ENCODE measurements at places on chromosomes 7 and 10. TPM values are rescaled to one million over a fixed set of nuclear protein-coding genes. Genes with fewer than 3 reads are reported as not detected.

DNA sequence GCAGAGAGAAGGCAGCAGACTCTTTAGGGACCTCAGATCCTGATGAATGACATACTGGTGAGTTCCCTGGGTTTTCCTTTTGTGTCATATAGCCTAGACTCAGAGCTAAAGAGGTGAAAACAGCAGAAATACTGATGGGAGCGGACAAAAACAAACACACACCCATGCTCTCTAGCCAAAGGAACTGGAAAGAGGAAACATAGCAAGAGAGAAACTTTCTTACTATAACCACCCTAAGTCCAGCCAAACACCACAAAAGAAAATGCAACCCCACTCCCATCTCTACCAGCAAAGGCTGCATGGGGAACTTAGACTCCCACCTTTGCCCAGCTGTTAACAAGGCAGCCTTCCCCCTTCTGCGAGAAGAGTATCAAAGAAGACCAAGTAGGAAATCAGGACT lies 16.3 kb downstream of the GSAP start:
- no peaks in the 10 kb centered on the region for H3K27me3 ChIP-seq
- H3K4me1 ChIP-seq: no peaks in the 10 kb centered on the region
- H3K36me3 ChIP-seq: no peaks in the 10 kb centered on the region

DNA sequence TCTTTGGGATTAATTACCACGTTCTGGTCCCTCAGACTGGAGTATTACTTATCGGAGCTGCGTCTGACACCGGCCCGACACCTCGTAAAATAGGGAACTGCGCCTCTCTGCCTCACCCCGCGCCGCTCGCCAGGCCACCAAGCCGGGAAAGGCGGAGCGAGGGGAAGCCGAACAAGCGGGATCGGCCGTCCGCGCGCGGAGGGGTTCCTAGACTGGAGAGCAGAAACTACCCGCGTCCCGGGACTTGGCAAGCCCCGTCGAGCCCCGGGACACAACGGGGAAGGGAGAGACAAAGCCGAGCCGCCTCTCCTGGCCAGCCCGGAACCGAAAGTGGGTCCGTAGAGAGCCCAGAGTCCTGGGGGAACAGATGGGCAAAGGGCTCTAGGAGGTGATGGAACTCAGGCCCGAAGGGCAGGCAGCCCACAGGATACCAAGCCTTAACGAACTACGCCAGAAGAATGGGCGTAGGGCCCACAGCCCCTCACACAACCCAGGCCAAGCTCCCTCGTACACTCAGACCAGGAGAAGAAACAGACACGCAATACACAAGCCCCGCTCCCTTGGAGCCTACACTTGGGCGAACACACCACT lies 6.5 kb downstream of the LBX1 start:
- peaks cover 13% of the 10 kb centered on the region for H3K4me1 ChIP-seq
- no peak for DNase-seq

DNA sequence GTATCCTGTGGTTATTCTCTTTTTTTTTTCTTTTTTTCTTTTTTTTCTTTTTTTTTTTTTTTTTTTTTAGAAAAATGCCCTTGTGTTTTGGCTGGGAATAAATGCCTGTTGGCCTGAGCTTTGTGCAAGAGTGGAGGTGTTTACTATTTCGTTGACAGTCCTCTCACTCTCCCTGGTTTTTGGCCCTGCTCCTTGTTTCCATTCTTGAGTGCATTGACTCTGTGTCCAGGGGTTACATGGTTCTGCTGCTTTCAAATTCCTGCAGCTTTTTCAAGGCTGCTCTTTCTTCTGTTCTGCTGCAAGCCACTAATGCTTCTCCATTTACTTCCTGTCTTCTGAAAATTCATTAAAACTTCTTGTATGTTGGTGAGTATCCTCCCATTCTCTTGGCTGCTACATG lies 59.7 kb upstream of the TBX20 start:
- DNase-seq: no peak
- H3K36me3 ChIP-seq: no peaks in the 10 kb centered on the region
- H3K4me3 ChIP-seq: no peak overlapping the region
- H3K4me1 ChIP-seq: no peaks in the 10 kb centered on the region
- no peak overlapping the region for H3K27ac ChIP-seq

DNA sequence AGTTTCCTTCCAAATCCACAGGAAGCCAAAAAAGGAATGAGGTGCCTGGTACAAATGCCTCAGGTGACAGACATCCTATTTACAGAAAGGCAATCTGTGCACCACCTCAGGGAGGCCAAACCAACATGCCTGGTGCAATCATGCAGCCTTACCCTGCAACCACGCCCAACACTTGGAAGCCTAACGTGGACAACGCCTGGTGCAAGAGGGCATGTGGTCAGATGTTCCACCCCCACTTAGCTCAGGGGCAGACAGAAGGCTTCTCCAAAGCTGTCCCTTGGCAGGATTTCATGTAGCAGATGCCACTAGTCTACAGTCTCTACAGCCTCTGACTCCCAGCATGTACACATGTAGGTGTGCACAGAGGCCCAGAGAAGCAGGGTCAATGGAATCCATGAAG lies 89.5 kb downstream of the KCNMA1 start:
- no peaks in the 10 kb centered on the region for H3K27me3 ChIP-seq
- H3K27ac ChIP-seq: peak overlapping the region; percentile 30
- peak; percentile 57 for DNase-seq

DNA sequence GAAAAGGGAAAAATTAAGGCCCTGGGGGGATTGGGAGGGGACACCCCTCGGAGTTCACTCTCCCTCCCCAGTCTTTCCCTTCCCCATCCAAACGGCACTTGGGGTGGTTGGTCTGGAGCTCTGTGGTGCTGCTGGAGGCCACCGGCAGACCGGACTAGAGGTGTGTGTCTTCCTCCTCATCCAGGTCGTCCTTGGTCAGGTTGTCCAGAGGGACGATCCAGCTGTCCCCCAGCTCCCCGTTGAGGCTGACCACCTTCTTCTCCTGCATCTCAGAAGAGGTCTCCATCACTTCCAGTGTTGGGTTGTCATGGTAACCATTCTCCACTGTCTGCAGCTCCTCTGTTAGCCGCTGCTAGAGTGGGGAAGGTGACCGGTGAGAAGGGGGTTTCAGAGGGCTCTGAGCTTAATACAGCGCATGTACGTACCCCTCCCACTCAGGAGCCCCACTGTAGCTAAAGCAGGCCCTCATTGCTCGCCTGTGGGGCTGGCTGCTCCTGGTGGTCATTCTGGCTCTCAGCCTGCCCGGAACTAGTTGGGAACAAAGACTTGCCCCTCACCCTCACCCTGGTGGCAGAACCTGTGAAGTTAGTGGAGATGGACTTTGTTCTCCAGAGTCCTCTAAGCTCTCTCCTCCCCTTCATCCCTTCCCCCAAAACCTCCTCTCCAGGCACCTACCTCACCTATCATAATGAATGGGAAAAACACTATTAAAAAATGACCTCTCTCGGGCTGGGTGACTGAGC lies 52.1 kb downstream of the PODXL start:
- no peak for DNase-seq
- no peak overlapping the region for H3K4me3 ChIP-seq
- H3K36me3 ChIP-seq: peaks cover 29% of the 10 kb centered on the region

DNA sequence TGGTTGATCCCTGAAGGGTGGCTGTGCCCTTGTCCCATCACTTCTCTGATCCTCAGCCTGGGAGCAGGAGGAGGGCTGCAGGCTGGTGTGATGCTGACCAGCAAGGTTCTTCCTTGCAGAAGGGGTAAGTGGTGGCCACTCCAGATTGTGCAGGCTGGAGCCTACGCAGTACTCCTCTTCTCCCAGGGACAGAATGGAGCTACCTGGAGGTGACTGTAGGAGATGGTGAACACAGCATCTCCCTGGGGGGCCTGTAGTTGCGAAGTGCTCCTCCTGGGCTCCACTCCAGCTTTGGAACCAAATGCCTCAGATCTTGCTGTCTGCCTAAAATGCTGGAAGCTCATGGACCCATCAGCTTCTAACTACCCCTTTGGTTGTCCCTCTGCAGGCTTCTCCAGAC lies 323.6 kb upstream of the PODXL start:
- H3K4me3 ChIP-seq: no peak overlapping the region
- no peaks in the 10 kb centered on the region for H3K27me3 ChIP-seq
- H3K27ac ChIP-seq: no peak overlapping the region
- H3K4me1 ChIP-seq: no peaks in the 10 kb centered on the region

GRCh38 chr7:159144758-159145489 lies at the start of gene VIPR2:
Gene VIPR2 (minus strand): TSS chr7:159144867. CDS start chr7:159144771, 96 bp downstream.
- peaks cover 5% of the 10 kb centered on the region for H3K4me1 ChIP-seq
- peak within 1 kb of the TSS; percentile 76 for H3K4me3 ChIP-seq
- DNase-seq: peak; percentile 46
- H3K27me3 ChIP-seq: no peaks in the 10 kb centered on the region
- H3K36me3 ChIP-seq: no peaks in the 10 kb centered on the region

DNA sequence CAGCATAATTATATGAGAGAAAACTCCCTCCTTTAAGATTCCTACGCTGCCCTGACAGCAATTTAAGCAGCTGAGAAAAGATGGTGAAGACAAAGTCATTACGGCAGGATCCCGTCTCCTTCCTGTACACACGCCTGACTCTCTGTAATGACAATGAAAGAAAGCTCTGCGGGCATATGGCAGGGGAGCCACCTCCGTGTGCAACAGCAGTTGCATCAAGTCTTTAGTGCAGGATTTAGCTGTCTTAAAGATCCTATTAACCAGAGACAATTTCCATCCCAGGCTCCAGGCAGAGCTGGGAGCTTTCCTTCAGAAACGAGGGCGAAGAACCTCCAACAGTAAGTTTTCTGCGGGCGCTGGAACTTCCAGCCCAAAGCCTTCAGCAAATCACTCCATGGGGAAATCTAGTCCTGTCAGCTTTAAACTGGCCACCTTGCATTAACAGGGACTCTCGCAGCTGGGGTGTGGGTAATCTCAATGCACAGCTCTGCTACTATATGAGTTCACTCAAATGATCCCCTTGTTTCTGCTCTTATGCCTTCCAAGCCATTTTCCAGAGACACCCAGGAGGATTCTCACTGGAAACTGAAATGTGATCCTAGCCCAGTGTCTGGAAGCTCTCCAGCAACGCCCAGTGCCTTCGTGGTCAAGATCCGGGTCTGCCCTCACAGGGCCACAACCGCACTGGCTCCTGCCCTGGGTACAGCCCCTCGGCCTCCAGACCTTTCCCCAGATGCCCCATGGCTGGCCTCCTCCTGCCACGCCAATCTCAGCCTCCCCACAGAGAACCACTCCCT lies 74.9 kb downstream of the CTBP2 start:
- DNase-seq: peak; percentile 52
- H3K4me1 ChIP-seq: peaks cover 77% of the 10 kb centered on the region
- H3K27ac ChIP-seq: peak overlapping the region; percentile 95

GRCh38 chr10:73159038-73159648 lies 8.7 kb downstream of the ECD start:
- H3K4me3 ChIP-seq: no peak overlapping the region
- peaks cover 8% of the 10 kb centered on the region for H3K36me3 ChIP-seq
- DNase-seq: peak; percentile 29
- H3K4me1 ChIP-seq: peaks cover 19% of the 10 kb centered on the region
- no peak overlapping the region for H3K27ac ChIP-seq
- H3K27me3 ChIP-seq: no peaks in the 10 kb centered on the region

GRCh38 chr7:83921941-83922607 lies 272.5 kb downstream of the SEMA3A start:
- H3K27me3 ChIP-seq: peaks cover 2% of the 10 kb centered on the region
- no peaks in the 10 kb centered on the region for H3K4me1 ChIP-seq
- DNase-seq: no peak
- no peak overlapping the region for H3K4me3 ChIP-seq

DNA sequence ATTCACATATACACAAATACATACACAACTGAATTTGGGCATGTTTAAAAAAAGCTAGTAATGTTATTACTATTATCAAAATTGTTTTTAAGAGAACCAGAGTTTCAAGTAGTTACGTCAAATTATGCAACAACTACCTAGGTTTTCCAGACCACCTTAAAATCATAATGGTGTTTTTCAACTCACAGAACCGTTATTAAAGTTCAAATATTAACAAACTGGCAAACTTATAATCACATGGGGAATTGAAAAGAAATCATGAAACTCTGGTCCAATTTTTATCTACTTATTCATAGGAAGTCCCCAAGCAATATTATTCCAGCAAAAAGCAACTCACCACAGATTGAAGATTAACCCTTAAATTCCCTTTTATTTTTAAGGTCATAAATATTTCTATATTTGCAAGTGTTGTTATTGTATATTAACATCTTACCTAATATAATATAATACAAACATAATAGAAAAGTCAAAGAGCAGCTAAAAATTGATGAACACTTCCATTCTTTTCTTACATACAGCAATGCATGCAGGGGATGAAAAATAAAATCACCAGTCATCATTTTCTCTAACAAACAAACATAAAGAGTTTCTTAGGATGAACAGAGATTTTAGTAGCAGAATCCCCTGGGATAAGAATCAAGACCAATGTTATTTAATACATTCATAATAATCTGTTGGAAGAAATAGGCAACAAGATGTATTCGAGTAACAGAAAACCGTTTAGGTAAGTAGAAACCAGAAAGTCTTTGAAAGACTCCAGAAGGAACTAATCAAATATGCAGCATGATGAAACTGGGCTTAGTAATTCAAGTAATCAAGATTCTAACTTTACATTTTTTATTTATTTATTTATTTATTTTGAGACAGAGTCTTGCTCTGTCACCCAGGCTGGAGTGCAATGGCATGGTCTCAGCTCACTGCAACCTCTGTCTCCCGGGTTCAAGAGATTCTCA lies 391.1 kb downstream of the PARD3 start:
- H3K4me3 ChIP-seq: no peak overlapping the region
- DNase-seq: no peak
- H3K36me3 ChIP-seq: no peaks in the 10 kb centered on the region
- no peaks in the 10 kb centered on the region for H3K27me3 ChIP-seq
- no peak overlapping the region for H3K27ac ChIP-seq
- H3K4me1 ChIP-seq: no peaks in the 10 kb centered on the region

- H3K36me3 ChIP-seq: no peaks in the 10 kb centered on the region
- DNase-seq: no peak
- no peak overlapping the region for H3K4me3 ChIP-seq
- H3K27ac ChIP-seq: no peak overlapping the region
- H3K27me3 ChIP-seq: no peaks in the 10 kb centered on the region
- H3K4me1 ChIP-seq: no peaks in the 10 kb centered on the region
Observed at GRCh38 chr10:106107706-106108105, 1056.8 kb downstream of the SORCS1 start.

- peak overlapping the region; percentile 90 for H3K27ac ChIP-seq
- H3K36me3 ChIP-seq: no peaks in the 10 kb centered on the region
Observed at GRCh38 chr7:2757361-2757903, 69.4 kb downstream of the AMZ1 start.

Gene ASNS
- polyA plus RNA-seq: 8.5 TPM

Gene TMEM229A
- polyA plus RNA-seq: not detected

Gene PDK4
- polyA plus RNA-seq: 174 TPM

Gene CASD1
- 9.2 TPM for polyA plus RNA-seq

Gene CASTOR2
- polyA plus RNA-seq: 19.7 TPM

Gene SPDYE1
- not detected for polyA plus RNA-seq

Gene CLDN15
- 0.52 TPM for polyA plus RNA-seq

Gene ASZ1
- polyA plus RNA-seq: not detected

Gene FANK1
- polyA plus RNA-seq: 0.31 TPM

All from psoas muscle (tissue), 8 donors.